Ammon's horn (tissue), 1 donor: ENCODE measurements at places on chromosomes 4 and X.
A peak's percentile ranks its signal among the peaks of the same experiment; 100 is the strongest.

DNA sequence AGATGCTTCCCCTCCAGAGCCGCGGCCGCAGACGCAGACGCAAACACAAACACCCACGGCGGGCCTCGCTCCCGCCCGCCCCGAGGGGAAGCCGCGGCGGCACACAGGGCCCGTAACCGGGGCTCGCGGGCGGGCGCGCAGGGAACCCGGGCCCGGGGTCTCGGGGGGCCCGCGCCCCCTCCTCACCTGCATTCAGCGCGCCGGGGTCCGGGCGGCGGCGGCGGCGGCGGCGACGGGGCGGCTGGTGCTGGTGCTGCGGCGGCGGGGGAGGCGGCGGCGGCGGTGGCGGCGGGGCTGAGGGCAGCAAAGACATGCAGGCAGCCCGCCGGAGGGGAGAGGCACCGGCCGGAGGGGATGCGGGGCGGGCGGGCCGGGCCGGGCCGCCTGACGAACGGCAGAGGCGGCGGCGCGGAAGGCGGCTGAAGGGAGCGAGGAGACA, 255 bp upstream of the CNOT6L start:
- peak; percentile 25 for DNase-seq

DNA sequence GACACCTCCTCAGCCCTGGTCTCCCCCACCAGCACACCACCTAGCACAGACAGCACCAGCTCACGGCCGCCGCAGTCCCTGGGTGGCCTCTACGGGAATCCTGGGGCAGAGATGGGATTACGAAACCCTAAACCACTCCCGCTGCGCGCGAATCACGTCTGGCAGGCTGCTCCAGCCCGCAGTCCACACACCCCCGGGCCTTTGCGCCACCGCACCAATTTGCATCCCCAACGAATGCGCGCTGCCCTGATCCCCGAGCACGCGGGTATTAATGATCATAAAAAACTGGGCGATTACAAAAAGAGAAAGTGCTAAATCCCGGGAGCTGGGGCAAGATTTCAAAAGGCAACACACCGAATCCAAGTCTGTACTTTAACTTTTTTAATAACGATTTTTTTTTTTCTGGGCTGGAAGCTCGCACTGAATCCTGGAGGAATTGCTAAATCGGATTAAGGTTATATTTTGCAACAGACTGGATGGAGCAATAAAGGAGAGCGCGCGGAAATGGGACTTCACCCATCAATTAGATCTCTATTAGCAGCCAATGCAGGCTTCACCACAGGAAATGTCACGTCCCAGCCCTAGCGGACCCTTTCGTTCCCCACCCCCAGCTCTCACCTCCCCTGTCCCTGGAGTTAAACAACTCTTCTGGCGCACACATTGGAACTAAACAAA, 69.8 kb upstream of the TMEM33 start:
- DNase-seq: no peak

DNA sequence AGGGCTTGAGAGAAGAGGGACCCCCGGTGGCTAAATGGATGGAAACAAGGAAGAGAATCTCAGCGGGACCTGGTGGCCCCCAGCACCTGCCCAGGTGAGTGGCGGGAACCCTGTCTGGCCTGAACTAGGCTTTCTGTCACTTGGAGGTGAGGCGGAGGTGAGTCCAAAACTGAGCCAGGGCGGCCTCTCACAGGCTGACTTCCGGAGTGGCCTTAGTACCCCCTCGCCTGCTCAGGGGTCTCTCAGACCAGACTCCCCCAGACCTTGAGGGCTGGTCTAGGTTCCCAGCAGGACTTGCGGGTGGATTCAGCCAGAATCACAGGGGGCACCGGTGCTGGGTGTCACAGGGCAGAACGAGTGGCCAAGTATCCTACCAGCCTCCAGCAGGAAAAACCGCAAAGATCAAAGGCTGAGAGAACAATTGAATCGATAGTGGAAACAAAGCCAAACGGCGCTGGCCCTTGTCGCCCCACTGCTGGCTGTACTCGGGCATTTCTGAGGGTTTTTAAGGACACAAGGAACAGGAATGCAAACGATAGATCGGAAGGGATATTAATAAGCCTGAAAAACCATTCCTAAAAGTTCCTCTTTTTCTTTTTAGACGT, 67.8 kb downstream of the WFS1 start:
- DNase-seq: no peak

- DNase-seq: no peak
Observed at GRCh38 chr4:168777277-168777965, 232.6 kb downstream of the CBR4 start.

DNA sequence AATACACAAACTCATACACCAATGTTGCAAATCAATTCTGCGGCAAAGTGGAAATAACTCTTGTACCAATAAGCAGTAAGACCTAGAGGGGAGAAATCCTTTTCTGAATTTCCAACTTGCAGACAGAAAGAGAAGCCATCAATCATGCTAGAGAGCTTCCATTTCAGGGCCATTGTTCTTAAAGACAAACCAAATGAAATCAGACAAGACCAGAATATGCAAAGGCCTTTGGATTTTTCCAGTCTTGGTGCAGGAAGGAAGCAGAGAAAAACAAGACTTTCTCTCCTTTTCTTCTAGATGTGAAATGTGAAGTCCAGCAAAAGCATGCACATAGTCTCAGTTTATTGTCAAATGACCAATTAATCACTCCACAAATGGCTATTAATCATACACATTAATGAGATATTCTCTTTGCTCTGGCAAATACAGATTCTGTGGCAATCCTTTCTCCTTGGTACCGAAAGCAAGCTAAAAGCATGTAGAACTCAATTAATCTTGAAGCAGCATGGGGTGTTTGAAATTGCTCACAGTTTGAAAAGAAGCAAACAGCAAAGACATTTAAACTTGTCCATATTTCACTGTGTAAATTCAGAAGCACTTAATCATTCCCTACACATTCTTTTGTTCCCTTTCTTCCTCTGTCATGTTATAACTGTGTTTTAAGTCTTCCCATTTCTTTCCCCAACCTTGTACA, 466.1 kb downstream of the GPAT3 start:
- DNase-seq: no peak

- no peak for DNase-seq
Observed at GRCh38 chrX:115906276-115906675, 264.3 kb upstream of the AGTR2 start.

DNA sequence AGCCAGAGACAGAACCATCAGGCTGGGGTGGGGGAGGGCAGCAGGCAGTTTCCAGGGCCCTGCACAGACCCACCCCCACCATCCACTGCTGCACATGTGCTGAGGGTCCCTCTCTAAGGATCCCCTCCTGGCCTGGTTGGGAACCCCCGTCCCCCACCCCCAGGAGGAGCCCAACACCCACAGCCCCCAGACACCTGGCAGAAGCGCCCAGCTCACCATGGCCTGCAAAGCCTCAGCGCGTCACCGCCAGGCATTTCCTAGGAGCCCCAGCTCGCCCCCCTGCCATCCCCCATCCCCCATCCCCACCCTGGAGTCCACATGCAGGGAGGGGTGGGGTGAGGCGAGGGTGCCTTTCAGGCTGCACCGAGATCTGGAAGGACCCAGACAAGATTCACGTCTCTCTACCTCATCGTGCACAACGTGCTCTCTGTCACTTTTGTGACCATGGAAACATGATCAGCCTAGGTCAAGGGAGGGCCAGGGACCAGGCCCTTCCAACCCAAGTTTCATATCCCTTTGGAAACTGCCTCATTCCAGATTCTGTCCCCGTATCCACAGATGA, 9.3 kb downstream of the MXD4 start:
- no peak for DNase-seq

DNA sequence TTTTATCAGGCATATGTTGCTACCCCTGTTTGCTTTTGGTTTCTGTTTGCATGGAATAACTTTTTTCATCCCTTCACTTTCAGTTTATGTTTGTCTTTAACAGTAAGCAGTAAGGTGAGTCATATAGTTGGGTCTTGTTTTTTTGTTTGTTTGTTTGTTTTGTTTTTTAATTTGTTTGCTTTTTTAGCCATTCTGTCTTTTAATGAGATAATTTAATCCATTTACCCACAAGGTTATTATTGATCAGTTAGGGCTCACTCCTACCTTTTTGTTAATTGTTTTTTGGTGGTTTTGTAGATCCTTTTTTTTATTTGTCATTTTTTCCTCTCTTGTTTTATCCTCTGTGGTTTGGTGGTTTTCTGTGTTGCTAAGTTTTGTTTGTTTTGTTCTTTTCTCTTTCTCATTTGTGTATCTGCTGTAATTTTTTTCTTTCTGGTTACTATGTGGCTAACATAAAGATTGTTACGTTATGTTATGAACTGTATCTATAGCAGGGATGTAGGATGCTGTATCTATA, 379.5 kb upstream of the MAD2L1 start:
- no peak for DNase-seq

DNA sequence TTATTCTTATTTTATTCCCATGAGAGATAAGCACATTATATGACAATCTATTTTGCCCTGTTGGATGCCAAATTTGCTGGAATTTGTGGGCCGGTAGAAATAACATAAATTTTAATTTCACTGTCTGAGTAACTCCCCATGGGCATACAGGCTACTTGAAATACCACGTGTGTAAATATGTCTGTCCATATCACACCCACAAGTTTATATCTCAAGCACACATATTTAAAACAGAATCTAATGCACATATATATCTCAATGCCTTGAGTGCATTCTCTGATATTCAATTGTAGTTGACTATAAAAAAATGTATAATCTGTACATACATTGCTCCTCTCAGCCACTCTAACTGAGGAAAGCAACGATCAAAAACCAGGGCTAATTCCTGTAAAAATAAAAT, 51.2 kb downstream of the PPARGC1A start:
- DNase-seq: no peak
